ENCODE measurements at places on chromosomes 2 and 18.

DNA sequence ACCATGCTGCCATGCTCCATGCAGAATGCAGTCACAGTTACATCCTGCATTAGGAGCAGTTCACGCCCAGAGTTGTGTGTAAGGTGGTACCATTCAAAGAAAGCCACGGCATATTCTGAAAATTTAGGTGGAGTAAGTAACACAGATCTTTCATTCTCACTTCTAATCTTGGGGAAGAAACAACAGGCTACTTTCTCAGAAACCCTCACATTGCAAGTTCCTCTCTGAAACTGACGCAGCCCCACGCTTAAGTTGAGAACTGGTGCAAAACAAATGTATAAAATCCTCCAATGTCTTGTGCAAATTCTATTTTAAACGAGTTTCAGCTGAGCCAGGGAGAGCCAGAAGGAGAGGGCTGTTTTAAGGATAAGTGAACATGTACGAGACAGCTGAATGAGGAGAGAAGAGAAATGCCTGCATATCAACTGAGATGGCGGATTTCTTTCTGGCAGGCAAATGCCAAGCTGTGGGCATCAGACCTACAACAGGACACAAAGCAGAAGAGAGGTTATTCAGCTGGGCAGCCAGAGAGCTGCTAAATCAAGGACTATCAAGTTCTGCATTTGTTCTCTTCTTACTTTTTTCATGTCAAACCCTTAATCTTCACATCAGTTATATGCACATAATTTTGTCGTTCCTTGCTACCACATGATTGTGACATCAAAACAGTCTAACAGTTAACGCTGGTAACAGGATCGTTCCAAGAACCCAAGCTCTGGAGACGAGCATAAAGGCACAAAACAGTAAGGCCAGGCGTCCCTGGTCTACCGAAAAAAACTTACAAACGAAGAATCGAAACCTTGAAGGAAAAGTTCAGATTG lies 6.4 kb downstream of the ARL4C start:
- no peak for DNase-seq

GRCh38 chr2:162099836-162100235 lies 25.8 kb upstream of the DPP4 start:
- no peak for DNase-seq

DNA sequence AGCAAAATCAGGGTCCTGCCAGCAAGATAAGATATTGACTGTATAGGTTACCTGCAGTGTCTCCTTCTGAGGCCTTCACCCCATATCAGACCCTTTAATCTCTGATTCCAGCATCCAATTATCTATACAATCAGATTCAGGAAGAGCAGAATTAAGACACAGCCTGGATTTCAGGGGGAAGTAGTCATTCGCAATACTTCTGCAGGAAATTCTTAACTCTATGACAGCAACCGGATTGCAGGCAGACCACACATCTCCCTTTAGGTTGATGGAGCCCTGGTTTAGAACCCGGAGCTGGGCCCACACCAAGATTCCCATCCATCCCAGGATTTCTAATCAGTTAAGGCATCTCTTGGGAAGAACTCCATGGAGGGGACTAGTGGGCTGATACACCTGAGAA lies 9.5 kb downstream of the ARL4C start:
- no peak for DNase-seq

- DNase-seq, result no peak
These were observed 211.7 kb upstream of the LRATD1 start for GRCh38 chr2:14420851-14421250.

DNA sequence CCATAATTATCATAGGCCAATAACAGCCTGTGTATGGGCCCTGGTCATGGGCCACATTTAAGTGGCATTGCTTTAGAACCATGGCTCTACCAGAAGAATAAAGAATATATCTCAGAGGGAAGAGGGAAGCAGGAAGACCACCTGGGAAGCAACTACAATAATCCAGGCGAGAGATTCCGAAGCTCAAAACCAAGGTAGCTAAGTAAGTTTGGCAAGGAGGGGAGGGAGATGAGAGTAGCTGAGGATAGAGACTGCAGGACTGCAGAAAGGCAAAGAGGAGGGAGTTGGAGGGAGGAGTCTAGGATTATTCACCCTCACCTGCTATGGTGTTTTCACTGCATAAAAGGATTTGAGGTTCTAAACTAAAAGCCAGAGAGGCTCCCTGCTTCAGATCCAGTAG lies 293.5 kb downstream of the SETBP1 start:
- no peak for DNase-seq

DNA sequence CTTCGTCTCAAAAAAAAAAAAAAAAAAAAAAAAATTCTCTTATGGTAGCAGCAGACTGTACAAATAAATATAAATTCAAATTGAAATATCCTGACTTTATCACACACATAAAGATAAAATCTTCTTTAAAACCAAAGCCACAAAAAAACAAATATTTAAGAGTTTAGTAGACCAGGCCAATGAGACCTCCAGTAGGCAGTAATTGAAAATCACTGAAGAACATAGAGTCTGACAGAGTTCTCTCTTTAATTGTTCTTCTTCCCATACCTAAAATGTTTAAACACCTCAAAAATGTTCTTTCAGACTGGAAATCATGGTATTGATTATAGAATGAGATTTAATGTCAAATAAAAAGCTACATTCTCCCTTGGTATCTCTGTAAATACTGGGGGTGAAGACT lies 20.8 kb downstream of the PRPF40A start:
- DNase-seq, result no peak

GRCh38 chr2:237955640-237956401 lies 11.0 kb upstream of the UBE2F start:
- DNase-seq, result no peak

DNA sequence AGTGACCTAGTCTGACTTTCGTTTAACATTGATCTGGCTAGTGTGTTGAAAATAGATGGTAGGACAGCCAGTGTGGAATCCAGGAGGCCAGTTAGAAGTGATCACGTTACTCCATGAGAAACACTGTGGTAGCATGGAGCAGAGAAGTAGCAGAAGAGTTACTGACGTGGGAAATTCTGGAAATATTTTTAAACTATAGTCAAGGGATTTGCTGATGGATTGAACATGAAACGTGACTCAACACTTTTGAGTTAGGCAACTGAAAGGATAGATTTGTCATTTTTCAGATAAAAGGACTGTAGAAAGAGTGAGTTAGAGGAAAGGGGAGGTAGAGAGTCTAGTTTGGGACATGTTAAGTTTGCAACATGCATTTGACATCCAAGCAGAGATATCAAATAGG lies 130.4 kb downstream of the IRS1 start:
- no peak for DNase-seq

- no peak for DNase-seq
These were observed 21.5 kb downstream of the RPL37A start for GRCh38 chr2:216520112-216520511.

- DNase-seq, result no peak
These were observed 112.5 kb downstream of the PIK3C3 start for GRCh38 chr18:42067518-42067917.

GRCh38 chr18:56402872-56403516 lies 235.4 kb downstream of the TXNL1 start:
- DNase-seq, result no peak

DNA sequence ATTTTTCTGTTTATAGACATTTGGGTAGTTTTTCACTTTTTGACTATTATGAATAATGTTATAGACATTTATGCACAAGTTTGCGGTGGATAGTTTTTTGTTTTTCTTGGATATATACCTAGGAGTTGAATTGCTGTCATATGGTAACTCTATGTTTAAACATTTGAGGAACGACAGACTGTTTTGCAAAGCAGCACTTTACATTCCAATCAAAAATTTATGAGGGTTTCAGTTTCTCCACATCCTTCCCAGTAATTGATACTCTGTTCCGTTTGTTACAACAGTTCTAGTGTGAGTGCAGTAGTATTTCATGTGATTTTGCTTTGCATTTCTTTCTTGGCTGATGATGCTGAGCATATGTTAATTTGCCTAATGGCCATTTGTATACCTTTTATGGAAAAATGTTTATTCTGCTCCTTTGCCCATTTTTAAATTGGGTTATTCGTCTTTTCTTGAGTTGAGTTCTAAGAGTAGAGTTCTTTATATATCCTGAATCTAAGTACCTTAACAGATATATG lies 617.3 kb upstream of the LRATD1 start:
- no peak for DNase-seq

- no peak for DNase-seq
These were observed 725.2 kb downstream of the CPS1 start for GRCh38 chr2:211281430-211282073.

DNA sequence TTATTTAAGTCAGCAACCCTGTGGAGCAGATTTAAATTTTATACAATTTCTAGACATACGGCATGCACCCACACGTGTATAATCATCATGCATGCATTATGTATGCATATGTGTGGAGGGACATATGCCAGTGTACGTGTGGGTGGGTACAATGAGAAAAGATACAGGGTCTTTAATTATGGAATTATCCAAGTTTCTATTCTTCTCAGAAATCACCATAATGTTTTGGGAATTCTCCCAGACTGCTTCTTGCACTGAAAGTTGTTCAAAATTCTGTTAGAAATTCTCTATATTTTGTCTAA lies 63.9 kb upstream of the TMEM18 start:
- DNase-seq, result no peak

DNA sequence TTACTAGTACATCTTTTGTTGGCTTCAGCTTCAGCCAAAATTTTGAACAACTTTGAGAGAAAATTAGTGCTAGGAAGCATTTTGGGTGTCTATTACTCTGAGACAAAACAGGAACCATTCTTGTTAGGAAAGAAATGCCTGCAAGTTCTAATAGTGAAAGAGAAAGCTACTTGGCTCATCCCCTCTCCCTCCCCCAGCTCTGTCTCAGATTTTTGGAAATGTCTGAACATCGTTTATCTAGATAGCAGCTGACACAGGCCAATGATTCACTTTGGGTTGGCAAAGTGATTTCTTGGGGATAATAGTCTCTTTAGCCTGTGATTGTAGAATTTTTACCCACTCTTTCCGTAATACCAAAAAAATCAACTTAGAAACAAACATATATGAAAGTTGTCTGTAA lies 42.3 kb upstream of the PTPRM start:
- DNase-seq, result no peak

DNA sequence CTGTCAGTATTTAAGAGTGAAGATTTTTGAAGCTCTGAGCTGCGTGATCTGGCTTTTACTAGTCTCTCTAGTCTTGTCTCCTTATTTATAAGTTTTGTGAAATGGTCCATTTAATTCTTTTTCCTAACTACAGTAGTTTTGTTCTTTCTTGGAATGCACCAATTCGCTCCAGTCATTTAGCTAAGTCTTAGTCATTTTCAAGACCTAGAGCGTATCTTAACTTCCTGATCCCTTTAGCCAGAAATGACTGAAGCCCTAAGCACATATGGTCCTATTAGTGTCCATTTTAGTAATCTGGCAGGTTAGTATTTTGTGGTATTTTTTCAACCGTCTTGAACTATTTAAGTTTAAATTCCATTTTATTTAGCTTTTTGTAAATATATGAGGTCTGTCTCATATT lies 3.6 kb downstream of the BIRC6 start:
- DNase-seq, result no peak

DNA sequence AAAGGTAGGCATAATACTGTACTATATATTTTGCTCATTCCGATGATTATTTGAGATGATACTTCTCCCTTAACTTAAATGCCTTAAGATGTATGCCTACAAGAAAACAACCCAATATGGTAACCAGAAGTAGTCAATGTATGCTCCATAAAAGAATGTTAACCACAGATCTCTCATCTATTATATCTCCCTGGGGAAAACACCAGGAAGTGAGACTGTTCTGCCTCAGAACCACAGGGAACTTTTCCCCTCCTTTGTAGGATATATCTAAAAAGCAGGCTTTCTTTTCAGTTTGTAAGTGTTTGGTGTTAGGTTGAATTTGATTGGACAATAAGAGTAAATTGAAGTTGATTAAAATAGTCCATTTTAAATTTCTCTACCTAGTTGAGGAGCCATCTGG lies 1160.5 kb upstream of the NXPH2 start:
- no peak for DNase-seq

DNA sequence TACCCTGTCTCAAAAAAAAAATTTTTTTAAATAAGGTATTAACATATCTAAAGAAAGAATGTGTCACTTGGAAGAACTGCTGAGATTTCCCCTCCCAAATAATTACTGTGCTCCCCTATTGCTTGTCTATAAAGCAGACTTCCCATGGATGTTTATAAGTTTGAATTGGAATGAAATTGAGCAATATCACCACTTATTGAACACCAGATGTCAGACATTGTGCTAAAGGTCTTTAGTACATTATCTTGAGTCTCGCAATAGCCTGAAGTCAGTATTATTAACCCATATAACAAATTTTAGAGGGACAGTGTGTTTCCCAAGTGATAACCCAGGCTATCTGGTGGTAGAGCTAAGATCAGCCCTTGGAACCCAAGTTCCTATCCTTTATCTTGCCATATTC lies 102.9 kb upstream of the MSH2 start:
- DNase-seq, result no peak

GRCh38 chr2:216665717-216666116 lies 29.6 kb downstream of the IGFBP5 start:
- no peak for DNase-seq

DNA sequence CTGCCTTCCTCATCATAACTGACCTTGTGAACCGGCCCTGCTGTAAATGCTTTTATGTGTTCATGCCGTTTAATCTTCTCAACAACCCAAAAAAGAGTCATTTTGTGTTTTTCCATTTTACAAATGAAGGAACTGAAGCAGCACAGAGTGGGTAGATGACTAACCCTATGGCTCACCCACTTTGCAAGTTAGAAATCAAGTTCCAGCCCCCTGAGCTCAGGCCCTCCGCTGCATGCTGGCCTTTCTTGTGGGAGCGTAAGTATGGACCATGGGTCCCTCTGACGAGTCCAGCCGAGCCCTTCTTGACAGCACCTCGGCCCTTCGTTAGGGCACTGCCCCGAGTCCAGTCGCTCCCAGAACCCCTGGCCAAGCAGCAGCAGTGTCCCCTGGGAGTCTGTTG lies 194.6 kb downstream of the GLI2 start:
- no peak for DNase-seq

DNA sequence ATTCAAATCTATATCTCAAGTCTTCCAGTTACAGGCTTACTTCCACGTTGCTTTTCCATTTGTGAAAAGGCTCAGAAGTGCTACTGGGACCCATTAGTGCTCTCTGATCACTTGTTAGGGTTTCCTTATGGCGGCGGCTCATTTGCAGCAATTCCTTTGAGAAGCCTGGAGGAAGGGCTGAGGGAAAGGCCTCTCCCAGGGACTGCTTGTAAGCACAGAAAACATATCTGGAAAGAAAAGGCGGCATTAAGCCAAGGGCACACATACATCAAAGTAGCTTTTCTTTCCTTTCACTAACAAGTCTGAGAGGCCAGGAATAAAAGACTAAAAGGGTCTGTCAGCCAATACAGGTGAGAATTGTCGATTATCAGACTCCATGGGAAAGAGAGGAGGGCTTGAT lies 39.4 kb upstream of the ITGB6 start:
- no peak for DNase-seq

- DNase-seq, result no peak
These were observed 466.4 kb upstream of the CWC22 start for GRCh38 chr2:180473456-180473855.

DNA sequence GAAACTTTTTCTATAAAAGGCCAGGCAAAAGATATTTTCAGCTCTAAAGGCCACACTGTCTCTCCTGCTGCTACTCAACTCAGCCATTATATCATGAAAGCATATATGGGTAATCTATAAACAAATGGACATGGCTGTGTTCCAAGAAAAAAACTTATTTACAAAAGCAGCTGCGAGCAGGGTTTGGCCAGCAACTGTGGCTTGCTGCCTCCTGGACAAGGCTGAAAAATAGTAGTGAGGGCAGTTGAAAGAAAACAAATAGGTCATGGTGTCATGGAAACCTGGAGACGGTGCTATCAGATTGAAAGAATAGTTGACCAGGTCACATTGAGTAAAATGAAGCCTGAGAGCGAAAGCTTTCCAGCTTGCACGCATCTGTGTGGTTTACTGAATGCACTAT lies 89.2 kb upstream of the LRATD1 start:
- no peak for DNase-seq

GRCh38 chr18:31146809-31147208 lies 15.8 kb downstream of the DSC1 start:
- DNase-seq, result no peak

All from omental fat pad (tissue), 4 donors.